ENCODE measurements at places on chromosomes 11 and 22.

DNA sequence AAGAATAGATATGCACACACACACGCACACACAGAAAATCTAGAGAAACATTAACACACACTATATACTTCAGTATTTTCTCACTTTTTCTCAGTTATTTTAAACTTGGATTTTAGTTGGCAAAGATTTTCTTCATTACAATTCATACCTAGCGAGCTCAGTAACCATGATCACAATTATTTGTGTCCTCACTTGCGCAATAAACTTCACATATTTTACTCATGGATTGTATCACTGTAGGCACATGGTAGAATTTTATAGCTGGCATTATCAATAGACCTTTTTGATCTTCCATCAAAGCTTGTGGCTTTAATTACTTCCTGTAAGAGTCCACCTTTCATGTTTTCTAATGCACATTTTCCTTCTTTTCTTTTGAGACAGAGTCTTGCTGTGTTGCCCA is 4.8 kb upstream of the XKR3 start:
- DNase-seq = no peak

GRCh38 chr11:119490253-119491006 is 67.5 kb upstream of the THY1 start:
- DNase-seq = no peak

DNA sequence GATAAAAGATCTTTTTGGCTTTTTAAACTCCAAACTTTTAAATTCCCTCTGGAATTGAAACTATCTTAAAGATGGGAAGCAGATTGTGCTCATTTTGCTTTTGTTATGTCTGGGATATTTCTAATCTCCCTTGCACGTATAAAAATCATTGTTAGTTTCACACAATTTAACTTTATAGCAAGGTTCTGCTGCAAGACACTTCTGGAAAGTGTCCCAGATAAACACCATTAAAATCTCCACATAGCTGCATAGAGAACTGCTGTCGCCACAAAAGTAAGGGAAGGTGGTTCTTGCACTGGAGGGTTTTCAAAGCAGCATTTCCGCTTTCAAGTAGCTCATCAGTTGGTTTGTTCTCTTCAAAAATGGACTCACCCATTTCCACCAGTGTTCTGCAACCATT is 11.8 kb downstream of the PTS start:
- no peak for DNase-seq

DNA sequence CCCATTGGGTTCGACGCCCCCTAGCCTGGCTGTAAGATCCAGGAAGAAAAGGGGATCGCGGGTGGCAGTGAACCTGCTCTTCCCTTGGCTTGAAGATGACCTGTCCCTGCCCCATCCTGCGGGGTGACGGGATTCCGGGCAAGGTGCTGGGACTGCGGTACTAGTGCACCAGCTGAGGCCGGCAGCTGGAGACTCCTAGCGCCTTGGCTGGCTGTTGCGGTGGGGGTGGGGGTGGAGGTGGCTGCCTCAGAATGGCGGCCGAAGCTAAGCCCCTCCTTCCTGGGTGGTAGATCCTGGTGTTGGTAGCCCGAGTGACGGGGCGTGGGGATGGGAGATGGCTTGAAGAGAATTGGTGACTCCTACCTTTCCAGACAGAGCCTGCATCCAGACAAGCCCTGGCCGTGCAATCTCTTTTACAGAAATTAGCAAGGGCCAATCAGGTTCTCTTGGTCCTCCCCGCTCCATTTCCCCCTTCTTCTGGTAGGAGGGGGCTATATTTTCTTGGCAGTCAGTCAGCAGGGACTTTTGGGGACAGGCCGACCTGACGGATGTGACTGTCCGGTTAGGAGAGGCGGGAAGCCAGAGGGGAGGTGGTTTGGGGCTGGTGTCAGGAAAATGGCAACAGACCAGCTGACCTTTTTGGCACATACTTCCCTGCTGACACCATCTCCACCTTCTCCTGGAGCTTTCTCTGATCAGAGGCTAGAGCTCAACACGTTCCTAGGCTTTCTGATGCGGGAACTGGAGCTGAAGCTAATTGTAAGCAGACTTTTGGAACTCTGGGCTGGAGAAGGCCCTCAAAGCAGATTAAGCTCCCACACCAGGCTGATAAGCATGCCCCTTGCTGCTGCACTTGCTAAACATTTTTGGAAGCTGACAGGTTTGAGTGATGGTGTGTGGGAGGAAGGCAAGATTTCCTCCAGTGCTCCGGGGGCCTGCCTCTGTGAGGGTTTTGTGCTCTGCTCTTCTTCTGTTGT is 2.0 kb downstream of the NAV2 start:
- DNase-seq = no peak

DNA sequence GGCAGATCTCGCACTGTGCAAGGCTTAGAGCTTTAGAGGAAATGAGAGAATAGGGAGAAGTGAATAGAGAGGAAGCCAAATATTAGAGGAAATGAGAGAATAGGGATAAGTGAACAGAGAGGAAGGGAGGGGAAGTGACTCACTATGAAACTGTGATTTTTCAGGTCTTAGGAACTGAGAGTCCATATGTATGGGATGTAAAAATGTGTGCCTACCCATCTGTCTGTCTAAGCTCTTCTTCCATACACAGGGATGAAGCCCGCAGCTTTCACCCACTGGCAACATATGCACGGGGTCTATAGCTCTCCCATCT is 6.4 kb upstream of the CCDC86 start:
- no peak for DNase-seq

- DNase-seq = no peak
Measured at GRCh38 chr11:43558556-43559127, 121.9 kb upstream of the HSD17B12 start.

GRCh38 chr11:1702506-1702905 is 5.5 kb downstream of the KRTAP5-6 start:
- no peak for DNase-seq

DNA sequence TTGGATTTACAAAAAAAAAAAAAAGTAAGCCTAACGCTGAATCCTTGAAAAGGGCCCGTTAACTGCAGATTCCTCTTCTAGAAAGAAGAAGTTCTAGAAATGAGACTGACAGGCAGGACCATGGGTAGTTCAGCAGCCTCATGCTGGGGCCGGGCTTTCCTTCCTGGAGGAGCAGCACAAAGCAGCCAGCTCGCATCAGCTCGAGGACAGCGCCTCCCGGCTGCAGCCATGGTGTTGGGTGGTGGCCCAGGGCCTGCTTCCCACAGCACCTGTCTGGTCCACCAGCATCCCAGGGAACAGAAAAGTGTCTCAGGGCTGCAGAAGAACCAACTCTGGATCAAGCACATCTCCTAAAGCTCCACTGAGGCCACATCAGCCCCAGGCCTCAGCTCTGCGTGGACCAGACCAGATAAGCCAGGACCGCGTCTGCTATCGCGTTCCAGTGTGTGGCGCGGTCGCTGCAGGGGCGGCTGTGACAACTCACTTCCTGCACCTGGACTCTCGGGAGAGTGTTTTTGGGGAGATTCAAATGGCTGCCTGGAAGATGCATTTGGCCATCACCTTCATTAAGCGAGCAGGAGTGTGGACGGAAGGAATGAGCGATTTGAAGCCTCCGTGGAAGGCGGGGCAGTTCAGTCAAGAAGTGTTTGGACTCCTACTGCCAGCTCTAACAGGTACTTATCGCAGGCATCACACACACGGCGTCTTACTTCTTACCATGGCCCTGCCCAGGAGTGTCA is 53.5 kb downstream of the MYH9 start:
- no peak for DNase-seq

GRCh38 chr11:48207881-48208280 is 8.7 kb upstream of the OR4B1 start:
- DNase-seq = no peak

- no peak for DNase-seq
Measured at GRCh38 chr11:8080674-8081590, at the start of gene TUB. TUB (plus strand) TSS chr11:8081211; CDS start chr11:8081511, 300 bp downstream.

GRCh38 chr22:29679316-29679715 is 40.5 kb upstream of the CABP7 start:
- DNase-seq = no peak

- no peak for DNase-seq
Measured at GRCh38 chr11:67584205-67584880, 731 bp downstream of the GSTP1 start.

- DNase-seq = no peak
Measured at GRCh38 chr11:119844808-119845207, 115.8 kb upstream of the NECTIN1 start.

GRCh38 chr11:73766763-73767162 is 5.9 kb upstream of the RAB6A start:
- no peak for DNase-seq

GRCh38 chr11:22666688-22667439 is 453 bp downstream of the GAS2 start:
- no peak for DNase-seq

DNA sequence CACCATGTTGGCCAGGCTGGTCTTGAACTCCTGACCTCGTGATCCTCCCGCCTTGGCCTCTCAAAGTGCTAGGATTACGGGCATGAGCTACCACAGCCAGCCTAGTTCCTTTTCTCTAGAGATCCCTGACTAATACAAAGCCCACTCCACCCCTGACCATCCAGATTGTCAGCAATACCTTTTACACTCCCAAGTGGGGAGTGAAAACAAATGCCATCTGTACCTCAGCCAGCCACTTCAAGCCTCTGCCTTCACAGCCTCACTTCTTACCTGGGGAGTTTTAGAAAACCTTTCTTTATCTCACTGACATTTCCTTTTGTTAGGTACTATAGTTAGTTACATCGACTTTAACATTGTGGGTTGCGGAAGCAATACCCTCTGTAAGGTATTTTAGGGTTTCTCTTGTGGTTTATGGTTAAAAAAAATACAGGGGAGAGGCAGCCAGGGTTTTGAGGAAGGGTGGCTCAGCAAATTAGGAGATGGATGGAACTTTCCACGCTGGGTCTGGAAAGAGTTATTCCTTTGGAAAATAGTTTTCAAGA is 8.9 kb downstream of the TOM1 start:
- DNase-seq = no peak

- DNase-seq = no peak
Measured at GRCh38 chr22:37455896-37456295, 28.6 kb upstream of the ELFN2 start.

- DNase-seq = peak; percentile 66
Measured at GRCh38 chr11:75388386-75389275, 10.7 kb upstream of the RPS3 start.

Measured in effector memory CD8-positive, alpha-beta T cell (primary cell).